ENCODE measurements at places on chromosomes 1 and 21. TPM values are rescaled to one million over a fixed set of nuclear protein-coding genes. Genes with fewer than 3 reads are reported as not detected.

DIPK1A gene
- 26.2 TPM for total RNA-seq

MMP23B gene
- 8.7 TPM for total RNA-seq

HAPLN2 gene
- total RNA-seq = 1.1 TPM

KCNT2 gene
- total RNA-seq = not detected

OR2L5 gene
- total RNA-seq = not detected

ATAD3C gene
- total RNA-seq = 2.1 TPM

C8A gene
- total RNA-seq = not detected

FAM3B gene
- total RNA-seq = not detected

SYTL1 gene
- 81.7 TPM for total RNA-seq

C1orf167 gene
- 3.9 TPM for total RNA-seq

HES3 gene
- not detected for total RNA-seq

SH3BP5L gene
- total RNA-seq = 24.5 TPM

CACNA1S gene
- total RNA-seq = not detected

ATP13A2 gene
- total RNA-seq = 28.8 TPM

NHLH1 gene
- total RNA-seq = 0.65 TPM

TTC3 gene
- total RNA-seq = 86.4 TPM

COL8A2 gene
- not detected for total RNA-seq

OR2L2 gene
- 0.10 TPM for total RNA-seq

KIF17 gene
- 0.74 TPM for total RNA-seq

UTS2 gene
- total RNA-seq = not detected

PGLYRP3 gene
- total RNA-seq = not detected

TFF2 gene
- total RNA-seq = not detected

EPHA10 gene
- not detected for total RNA-seq

EXTL1 gene
- total RNA-seq = 0.67 TPM

WNT3A gene
- total RNA-seq = not detected

THEM4 gene
- 23.3 TPM for total RNA-seq

PEAR1 gene
- total RNA-seq = not detected

PCBP3 gene
- 1.0 TPM for total RNA-seq

CD160 gene
- not detected for total RNA-seq

LHX8 gene
- total RNA-seq = not detected

SPRR1B gene
- not detected for total RNA-seq

CLCA1 gene
- not detected for total RNA-seq

LRRC42 gene
- total RNA-seq = 18.5 TPM

MAP1LC3C gene
- not detected for total RNA-seq

PTCH2 gene
- total RNA-seq = 1.0 TPM

GCSAML gene
- not detected for total RNA-seq

SPATA45 gene
- total RNA-seq = 2.0 TPM

TPTE gene
- total RNA-seq = not detected

LRRC38 gene
- total RNA-seq = not detected

ITLN1 gene
- total RNA-seq = not detected

BRINP3 gene
- not detected for total RNA-seq

GJA8 gene
- not detected for total RNA-seq

TNFRSF8 gene
- total RNA-seq = 0.29 TPM

ADGRL2 gene
- total RNA-seq = not detected

CROCC gene
- total RNA-seq = 54.1 TPM

TIE1 gene
- 0.15 TPM for total RNA-seq
